ENCODE measurements at places on chromosomes 2 and 18.

DNA sequence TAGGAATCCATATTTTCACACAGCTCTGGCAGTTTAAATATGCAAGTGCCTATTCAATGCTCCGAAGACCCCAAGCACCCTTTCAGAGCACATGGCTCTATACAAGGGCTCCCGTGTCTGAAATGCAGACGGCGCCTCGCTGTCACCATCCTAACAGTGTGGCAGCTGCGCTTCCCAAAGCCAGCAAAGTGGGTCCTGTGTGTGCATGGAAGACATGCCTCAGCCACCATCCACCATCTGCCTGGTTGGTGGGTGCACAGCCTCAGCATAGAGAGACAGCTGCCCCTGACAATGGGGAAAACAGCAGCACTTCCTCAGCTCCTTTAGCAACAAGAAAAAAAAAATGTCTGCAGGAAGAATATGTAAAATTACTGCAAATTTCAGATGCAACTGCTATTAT is 218.1 kb downstream of the SP3 start:
- no peak for DNase-seq

- DNase-seq: no peak
Measured at GRCh38 chr2:19786408-19787058, 115.2 kb downstream of the TTC32 start.

DNA sequence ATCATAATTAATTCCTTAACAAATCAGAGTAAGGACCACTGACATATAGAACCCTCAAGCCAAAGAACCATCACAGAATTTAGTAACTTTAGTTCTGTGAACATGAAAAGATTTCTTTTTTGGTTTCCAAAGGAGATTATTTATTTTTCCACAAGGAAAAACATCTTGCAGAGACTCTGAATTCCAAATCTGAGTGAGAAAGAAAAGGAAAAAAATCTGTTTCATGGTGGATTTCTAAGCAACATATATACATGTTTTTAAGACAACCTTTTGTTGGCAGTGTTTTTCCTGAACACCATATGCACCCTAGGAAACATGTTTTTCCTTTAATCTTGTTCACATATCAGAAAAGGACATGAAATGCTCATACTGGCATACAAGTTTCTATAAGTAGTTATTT is 149.8 kb downstream of the AGPS start:
- DNase-seq: no peak

DNA sequence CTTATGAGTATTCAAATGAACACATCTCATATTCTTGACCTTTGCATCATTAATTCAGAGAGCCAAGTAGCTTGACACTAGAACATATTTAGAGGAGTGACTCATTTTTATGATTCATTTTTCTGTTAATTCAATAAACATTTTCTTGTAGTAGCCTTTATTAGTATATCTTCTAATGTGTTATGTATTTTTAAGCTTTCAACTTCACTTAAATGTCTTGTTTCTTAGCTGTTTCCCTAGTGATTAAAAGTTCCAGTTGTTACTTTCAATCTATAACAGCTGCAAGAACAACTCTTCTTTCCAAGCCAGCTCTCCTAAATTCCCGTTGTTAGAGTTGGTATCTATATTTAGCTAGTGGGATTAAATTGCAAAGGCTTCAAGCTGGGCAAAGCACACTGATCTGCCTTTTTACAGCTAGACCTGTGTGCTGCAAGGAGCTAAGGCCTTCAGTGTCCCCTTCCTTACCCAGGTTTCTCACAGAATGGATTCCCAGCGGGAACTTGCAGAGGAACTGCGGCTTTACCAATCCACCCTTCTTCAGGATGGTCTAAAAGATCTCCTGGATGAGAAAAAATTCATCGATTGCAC is at the start of gene KLHL41:
KLHL41 (plus strand) TSS at position 405 of the 588 bp plus-strand sequence; CDS start at position 482, 77 bp downstream.
- DNase-seq: no peak

- no peak for DNase-seq
Measured at GRCh38 chr2:232549655-232550353, 553 bp downstream of the TIGD1 start.

DNA sequence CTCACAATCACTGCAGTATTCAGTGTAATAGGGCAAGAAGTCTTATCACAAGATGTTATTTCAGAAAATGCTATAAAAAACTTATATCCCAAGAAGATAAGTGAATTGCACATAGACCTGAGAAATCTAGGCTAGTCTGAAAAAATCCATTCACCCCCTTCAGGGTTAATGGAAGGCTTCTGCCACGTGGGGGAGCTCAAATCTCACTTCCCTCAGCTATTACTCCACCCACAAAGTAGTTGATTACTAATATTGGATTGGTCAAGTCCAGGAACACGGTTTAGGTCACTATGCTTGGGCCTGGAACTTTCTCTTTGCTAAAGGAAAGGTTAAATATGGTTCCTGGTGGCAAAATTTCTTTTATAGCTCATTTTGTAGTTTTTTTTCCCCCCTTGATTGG is 51.2 kb upstream of the ADAM23 start:
- no peak for DNase-seq

- DNase-seq: no peak
Measured at GRCh38 chr18:42977982-42978637, 137.4 kb downstream of the RIT2 start.

- no peak for DNase-seq
Measured at GRCh38 chr2:205730701-205731582, 48.6 kb downstream of the NRP2 start.

DNA sequence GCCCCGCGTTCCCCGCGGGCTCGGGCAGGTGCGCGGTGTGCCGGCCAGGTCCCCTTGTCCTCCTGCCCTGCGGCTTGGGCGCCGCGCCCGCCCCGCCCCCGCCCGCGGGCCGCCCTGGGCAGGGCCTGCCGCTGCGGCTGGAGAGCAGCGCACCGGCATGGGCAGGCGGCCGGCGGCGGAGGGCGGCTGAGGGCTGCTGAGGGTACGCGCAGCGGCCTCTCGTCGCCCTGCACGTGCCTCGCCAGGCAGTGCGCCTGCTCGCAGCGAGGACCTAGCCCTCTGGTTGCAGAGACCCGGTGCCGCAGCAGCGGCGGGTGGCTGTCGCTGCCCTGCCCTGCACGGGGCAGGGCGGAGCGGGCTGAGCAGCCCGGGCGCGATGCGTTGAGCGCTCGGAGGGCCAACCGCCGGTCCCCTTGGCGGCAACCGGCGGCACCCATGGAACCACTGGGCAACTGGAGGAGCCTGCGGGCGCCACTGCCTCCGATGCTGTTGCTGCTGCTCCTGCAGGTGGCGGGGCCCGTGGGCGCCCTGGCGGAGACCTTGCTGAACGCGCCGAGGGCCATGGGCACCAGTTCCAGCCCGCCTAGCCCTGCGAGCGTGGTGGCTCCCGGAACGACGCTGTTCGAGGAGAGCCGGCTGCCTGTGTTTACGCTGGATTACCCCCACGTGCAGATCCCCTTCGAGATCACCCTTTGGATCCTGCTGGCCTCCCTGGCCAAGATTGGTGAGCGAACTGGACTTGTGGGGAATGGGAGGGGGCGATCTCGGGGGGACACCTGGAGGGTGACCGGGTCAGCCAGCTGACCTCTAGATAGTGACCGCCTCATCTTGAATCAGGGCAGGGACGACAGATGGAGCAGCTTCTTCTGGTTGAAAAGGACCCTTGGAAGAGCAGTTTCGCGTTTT is at the start of gene SLC9A2:
SLC9A2 (plus strand) TSS at position 140 of the 906 bp plus-strand sequence; CDS start at position 436, 296 bp downstream.
- DNase-seq: no peak

DNA sequence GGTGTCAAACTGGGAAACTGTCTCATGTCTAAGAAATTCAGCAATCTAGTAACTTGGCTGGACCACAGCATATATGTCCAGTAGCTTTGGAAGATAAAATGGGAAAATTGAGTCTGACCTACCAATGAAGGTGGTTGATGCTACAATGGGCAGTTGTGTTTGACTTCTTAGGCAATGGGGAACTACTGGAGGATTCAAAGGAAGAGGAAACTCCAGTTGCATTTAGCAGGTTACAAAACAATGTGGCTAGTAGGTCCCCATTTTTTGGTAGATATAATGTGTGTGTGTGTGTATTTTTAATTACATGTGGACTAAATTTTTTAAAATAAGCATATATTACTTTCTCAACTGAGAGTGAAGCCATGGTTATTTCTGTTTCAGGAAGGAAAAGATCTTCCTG is 427.7 kb downstream of the NBAS start:
- no peak for DNase-seq

GRCh38 chr2:142694282-142694681 is 183.2 kb upstream of the KYNU start:
- DNase-seq: no peak

- no peak for DNase-seq
Measured at GRCh38 chr18:37672932-37673595, 107.5 kb upstream of the CELF4 start.

DNA sequence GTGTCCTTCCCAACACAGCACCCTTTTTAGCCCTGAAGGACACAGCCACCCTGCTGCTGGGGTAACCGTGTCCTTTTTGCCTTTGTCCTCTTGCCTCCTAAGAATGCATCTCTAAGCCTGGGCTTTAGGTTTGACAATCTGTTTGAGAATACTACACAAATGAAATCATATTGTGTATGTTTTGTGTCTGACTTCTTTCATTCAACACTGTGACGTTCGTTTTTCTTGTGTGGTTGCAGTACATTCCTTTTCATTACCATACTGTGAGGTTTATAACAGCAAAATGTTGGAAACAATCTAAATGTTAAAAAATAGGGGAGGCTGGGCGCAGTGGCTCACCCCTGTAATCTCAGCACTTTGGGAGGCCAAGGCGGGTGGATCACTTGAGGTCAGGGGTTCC is 11.2 kb downstream of the ASPRV1 start:
- no peak for DNase-seq

DNA sequence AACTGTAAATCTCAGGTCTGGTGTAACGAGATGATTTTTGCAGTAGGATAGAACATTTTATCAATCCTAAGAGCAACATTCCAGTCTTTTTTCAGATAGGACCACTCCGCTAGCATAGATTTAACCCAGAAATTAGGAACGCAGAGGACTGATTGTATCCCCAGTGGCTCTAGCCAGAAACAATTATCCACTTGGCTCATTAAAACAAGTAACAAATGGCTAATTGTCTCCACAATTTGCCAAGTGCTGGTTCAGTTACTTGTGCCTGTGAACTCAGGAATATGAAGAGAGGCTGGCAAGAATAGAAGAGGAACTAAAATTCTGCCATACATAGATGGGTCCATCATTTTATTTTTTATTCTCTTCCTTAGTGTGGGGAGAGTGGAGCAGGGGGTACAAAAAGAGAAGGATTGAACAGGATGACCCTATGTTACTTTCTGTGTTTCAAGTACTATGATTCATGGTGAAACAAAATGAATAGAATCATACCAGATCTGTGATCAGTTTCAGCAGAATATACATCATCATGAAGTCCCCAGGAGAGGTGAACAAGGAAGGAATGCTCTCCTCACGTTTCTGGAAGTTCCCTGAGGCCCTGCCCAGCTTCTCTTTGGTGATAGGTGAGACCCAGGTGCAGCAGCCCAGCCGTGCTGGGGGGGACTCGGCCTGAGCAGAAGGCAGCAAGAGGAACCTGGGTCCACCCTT is 121.6 kb downstream of the ARL4C start:
- no peak for DNase-seq

- DNase-seq: no peak
Measured at GRCh38 chr2:185012643-185013042, 414.3 kb downstream of the ZNF804A start.

GRCh38 chr2:232343821-232344220 is 34.7 kb upstream of the ALPP start:
- no peak for DNase-seq

GRCh38 chr2:157625296-157625695 is 3.4 kb downstream of the ACVR1C start:
- DNase-seq: no peak

- DNase-seq: no peak
Measured at GRCh38 chr2:221381928-221382488, 190.1 kb downstream of the EPHA4 start.

DNA sequence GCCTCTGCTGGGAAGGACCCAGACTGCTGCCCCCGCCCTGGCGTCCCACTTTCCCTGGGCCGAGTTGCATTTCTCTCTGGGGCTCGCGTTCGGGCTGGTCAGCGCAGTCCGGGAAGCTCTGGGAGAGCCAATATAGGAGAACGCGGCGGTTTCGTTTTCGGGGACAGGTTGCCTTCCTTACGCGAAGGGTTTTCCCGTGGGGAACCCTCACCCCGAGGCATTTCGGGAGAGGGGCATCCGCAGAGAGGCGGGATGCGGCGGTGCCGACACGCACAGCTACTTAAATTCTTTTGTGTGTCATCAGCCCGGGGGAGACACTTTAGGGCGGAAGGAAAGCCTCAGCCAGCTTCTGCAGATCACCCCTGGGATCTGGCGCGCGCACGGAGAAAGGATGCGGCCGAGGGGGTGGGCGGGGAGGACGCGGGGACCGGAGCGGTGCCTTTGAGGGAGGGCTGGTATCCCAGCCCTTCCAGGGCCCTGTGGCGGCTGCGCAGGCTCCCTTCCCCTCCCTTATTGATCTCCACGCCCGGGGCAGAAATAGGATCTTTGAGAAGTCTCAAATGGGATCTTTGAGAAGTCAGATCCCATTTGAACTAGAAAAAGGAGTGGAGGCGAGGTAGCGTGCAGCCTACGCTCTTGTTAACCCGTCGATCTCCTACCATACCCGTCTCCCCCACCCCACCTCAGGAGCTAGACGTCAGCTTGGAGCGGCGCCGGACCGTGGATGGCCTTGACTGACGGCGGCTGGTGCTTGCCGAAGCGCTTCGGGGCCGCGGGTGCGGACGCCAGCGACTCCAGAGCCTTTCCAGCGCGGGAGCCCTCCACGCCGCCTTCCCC is 1.2 kb downstream of the GATA6 start:
- no peak for DNase-seq

DNA sequence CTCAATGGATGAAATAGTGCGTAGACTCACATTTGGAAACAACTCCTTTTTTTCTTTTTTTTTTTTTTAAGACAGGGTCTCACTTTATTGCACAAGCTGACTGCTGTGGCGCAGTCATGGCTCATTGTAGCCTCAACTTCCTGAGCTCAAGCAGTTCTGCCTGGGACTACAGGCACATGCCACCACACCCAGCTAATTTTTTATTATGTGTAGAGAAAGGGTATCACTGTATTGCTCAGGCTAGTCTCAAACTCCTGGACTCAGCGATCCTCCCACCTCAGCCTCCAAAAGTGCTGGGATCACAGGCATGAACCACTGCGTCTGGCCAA is 17.4 kb downstream of the HAT1 start:
- no peak for DNase-seq

DNA sequence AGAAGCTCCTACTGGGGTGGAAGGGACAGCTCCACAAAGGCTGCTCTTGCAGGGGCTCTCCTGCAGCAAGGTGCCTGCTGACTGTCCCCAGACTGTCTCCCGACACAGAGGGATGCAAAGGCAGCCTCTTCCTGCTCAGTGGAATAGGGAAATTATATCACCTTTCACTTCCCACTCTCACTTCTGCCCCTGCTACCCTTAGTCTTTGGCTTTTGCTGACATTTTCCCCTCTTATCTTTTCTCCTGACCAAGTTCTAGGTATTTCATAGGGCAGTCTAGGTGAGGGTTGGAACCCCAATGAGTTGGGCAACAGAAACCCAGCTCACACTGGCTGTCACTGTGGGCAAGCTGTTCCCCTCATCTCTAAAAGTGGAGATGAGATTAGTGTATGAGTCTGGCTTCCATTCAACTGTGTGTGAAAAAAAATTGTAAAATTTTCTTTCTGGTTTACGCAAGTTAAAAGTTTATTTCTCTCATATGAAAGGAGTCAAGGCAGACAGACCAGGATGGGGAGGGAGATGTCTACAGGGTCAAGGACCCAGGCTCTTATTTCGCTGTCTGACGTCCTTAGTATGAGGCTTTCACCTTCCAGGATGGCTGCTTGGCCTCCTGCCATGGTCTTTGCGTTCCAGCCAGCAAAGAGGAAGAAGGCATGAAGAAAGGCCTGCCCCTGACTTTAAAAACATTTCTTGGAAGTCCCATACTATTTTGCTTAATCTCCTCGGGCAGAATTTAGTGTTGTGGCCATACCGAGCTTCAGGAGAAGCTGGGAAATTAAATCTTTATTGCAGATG is 7.5 kb upstream of the MOCOS start:
- DNase-seq: no peak

- no peak for DNase-seq
Measured at GRCh38 chr18:75130591-75131328, 78.2 kb downstream of the PTGR3 start.
